Head of caudate nucleus (tissue), 42 donors: ENCODE measurements at places on chromosomes 1 and 21.

- no peak for DNase-seq
Observed at GRCh38 chr1:90394247-90394646, 322.9 kb downstream of the BARHL2 start.

- no peak for DNase-seq
Observed at GRCh38 chr1:64892576-64893573, 73.5 kb downstream of the JAK1 start.

GRCh38 chr1:234917495-234918180 is 211.0 kb downstream of the TOMM20 start:
- DNase-seq: no peak

DNA sequence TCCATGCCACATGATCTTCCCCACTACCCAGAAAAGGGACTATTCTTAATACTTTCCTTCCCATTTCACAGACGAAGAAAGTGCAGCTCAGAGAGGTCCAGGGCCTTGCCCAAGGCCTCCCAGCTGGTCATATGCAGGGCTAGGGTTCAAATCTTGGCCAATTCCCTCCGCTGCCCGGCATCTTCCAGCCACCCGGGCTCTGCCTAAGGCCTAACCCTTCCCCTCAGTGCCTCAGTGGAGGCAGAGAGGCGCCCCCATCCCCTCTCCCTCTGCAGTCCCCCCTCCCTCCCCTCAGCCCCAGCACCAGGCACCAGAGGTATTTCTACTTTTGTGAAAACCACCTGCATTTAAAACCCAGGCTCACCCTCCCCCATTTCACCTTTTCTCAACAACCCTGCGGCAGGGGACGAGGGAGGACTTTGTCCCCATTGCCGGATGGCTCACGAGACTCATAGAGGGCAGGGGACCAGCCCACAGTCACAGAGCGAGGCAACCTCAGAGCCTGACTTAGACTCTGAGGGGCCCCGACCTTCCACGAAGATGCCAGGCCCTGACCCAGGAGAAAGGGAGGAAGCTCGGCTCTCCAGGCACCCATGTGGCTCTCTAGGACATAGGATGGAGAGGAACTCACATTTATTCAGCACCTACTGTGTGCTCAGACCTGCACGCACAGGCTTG is 12.3 kb downstream of the LAPTM5 start:
- no peak for DNase-seq

- DNase-seq: no peak
Observed at GRCh38 chr1:233732206-233732605, 118.3 kb downstream of the KCNK1 start.

GRCh38 chr1:52599236-52599635 is 2.9 kb upstream of the GPX7 start:
- DNase-seq: no peak

DNA sequence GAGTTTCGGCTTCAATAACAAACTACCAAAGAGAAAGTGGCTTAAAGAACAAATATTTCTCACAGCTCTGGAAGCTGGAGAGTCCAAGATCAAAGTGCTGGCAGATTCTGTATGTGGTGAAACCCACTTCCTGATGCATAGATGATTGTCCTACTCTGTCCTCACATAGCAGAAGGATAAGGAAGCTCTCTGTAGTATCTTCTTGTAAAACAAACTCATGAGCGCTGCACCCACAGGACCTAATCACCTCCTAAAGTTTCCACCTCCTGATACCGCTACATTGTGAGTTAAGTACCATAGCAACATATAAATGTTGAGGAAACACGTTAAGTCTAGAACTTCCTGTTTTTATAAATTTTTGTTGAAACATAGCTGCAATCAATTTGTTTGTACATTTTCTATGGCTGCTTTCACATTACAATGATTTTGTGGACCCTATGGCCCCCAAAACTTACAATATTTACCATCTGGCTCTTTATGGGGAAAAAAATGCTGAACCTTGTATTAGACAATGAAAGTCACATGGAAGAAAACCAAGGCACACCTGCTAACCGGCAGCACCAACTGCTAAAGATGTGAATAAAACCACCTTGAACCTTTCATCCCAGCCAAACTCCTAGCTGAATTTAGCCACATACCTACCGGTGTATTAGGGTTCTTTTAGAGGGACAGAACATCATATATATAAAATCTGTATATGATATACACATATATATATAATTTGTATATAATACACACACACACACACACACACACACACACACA is 1423.4 kb downstream of the NCAM2 start:
- no peak for DNase-seq

- no peak for DNase-seq
Observed at GRCh38 chr1:119052267-119052666, 64.1 kb upstream of the TBX15 start.

GRCh38 chr1:40974945-40975344 is 4.6 kb upstream of the CTPS1 start:
- DNase-seq: no peak
